ENCODE measurements at places on chromosomes 6 and 20.

DNA sequence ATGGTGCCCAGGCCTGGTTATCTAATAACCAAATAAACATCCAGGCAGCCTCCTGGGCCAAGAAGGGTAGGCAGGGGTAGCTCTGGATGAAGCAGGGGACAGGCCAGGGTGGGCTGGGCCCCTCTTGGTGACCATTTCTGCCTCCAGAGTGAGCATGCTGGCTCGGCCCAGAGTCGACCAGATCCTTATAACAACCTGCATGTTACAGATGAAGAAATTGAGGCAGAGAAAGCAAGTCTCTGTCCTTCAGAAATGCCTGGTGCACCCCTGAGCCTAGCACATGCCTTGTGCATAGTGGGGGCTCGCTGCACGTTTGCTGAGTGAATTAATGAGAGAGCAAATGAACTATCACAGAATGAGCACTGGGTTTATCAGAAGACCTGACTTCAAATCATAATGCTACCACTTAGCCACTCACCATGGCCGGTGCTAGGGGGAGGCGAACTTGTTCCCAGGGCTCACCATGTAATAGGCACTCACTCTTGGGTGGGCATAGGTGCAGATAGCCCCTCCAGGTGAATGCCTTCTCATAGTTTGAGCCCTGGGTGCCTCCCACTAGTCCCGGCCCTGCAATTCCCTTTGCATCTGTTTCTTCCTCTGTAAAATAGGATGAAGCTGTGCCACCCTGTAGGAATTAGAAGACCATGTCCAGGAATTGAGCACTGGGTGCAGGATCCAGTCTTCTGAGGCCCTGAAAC, 3.8 kb upstream of the APCDD1L start:
- DNase-seq = no peak

DNA sequence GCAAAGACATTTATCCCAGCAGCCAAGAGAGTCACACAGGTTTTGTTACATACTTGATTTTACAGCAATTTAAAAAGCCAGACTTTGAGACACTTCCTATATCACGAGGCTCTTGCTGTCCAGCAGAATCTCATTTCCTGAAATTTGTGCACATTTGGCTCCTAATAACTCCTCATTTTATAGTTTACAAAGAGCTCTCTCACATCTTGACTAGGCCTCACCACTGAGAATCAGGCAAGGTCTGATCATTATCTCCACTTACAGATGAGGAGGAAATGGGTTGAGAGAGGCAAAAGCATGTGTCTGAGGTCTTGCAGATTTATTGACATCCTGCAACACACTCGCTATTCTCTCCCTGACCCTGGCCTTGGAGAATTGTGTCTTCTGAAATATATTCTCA, 426.8 kb downstream of the MAFB start:
- DNase-seq = no peak

DNA sequence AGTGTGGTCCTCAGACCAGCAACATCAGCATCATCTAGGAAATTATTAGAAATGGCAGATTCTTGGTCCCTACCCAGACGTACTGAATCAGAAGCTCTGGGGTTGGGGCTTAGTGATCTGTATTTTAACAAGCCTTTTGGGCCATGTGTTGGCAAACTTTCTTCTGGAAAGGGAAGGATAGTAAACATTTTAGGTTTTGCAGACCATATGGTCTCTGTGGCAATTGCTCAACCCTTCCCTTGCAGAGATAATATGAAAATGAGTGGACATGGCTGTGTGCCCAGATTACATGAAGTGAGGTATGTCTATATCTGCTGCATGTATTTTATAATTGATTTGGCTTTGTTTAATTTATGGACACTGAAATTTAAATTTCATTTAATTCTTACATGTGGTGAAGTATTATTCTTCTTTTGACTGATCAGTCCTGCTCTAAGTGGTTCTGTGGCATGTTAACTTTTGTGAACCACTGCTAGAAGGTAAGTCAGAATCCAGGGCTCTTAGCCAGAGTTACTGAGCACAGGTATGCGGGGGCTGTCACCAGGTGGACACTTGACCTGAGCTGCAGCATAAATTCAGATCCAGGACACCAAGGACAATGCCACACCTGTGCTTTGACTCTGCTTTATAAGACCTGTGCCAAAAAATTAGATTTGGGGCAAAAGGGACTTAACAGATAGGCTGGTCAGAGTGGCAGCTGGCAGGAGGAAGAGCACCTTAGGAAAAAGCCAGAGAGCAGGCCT, 43.2 kb downstream of the LY86 start:
- DNase-seq = no peak

DNA sequence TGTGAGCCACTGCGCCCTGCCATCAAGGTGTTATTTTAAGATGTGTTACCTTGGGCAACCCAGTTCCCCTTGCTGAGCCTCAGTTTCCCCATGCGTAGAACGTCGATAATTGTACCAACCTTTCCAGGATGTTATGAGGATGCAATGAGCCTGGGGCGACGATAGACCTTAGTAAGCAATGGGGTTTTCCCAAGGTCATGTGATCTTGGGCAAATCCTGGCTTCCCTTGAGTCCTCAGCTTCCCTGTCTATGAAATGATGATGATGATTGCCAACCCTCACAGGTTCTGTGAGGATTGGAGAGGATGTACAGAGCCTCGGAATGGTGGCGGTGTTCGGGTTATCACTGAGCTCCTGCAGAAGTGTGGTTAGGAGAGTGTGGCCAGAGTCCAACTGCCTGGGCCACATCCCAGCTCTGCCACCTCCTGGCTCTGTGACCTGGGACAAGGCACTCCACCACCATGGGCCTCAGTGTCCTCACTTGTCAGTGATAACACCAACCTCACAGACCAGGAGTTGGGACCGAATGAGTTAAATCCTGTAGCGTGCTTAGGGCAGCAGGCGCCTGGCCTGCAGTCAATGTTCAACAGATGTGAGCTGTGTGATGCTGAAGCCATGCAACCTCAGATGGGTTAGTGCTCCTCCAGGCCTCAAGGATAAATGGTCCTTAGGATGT, 23.4 kb downstream of the SIRPA start:
- no peak for DNase-seq

GRCh38 chr20:10864076-10864672, 190.4 kb upstream of the JAG1 start:
- no peak for DNase-seq

DNA sequence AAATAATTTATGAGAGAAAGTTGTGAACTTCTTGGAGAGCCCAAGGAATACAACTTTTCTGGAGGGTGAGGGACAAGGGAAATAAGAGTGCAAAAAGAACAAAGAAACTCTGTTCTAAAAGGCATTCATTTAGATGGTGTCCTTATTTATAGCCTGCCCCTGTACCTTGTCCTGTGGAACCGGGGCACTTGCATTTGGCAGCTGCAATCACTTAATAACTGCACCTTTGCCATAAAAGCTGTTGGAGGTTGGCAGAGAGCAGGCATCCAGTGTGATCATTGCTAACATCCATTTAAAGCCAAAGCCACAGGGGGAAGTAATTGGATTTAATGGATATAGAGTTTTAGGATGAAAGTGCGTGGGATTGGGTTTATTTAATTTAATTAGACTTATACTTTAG, 50.8 kb upstream of the SGK1 start:
- DNase-seq = no peak

GRCh38 chr6:90765491-90765890, 178.6 kb upstream of the MAP3K7 start:
- no peak for DNase-seq

DNA sequence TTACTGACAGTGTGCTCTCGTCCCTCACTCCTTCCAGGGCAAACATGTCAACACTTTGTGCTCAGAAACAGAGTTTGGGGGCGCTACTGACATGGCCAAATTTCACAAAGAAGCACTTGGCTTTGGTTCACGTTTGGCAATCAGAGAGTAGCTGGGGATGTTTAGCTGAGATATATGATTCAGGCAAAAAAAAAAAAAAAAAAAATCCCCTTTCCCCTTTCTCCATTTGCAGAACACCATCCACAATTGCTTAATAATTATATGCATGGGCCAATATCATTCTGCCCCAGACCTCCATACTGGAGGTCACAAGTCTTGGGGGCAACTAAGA, 128.4 kb upstream of the ADGRF1 start:
- no peak for DNase-seq

DNA sequence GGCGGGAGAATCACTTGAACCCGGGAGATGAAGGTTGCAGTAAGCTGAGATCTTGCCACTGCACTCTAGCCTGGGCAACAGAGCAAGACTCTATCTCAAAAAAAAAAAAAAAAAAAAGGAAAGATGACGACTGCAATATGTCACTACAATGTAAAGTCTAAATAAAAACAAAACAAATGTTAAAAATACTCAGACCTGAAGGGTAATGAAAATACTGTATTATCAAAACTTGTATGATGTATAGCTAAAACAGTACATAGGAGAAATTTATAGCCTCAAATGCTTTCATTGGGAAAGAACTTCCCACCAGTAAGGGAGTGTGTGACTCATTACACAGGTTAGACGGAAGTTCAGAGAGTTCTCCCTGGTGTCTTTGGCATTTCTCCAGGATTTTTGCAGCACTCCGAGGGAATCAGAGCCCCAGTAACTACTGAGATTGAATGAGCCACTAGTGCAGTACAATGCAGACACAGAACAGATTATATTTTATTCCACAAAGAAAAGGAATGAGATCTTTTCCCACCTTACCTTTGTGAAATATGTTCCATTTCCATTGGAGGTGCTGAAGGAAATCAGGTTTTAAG, 12.5 kb upstream of the RALGAPB start:
- DNase-seq = no peak

DNA sequence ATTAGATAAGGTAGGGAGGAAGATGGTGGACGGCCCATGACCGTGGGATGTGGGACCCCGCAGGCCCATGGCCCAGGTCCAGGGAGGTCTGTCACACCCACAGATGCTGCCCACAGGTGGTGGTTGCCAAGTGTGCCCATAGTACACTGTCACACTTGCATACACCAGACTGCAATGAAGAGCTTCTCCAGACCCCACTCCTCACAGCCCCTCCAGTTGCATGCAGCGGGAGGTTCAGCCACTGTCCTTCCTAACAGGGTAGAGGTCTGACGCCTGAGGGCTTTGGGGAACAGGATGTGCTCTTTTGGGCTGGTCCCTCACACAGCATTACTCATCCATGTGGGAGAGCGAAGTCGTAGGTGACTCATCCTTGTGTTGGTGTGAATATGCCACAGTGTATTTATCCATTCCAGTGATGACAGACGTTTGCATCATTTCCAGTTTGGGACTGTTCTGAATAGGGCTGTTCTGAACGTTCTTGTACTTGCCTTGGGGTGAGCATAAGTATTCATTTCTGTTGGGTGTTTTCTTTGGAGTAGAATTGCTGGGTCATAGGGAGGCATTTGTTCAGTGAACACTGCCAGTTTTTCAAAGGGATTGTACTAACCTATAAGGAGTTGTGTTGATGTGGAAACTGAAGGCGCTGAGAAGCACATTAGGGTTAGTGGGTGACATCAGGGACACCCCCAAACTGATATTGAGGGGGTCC, 10.1 kb upstream of the PYGB start:
- DNase-seq = peak; percentile 37

DNA sequence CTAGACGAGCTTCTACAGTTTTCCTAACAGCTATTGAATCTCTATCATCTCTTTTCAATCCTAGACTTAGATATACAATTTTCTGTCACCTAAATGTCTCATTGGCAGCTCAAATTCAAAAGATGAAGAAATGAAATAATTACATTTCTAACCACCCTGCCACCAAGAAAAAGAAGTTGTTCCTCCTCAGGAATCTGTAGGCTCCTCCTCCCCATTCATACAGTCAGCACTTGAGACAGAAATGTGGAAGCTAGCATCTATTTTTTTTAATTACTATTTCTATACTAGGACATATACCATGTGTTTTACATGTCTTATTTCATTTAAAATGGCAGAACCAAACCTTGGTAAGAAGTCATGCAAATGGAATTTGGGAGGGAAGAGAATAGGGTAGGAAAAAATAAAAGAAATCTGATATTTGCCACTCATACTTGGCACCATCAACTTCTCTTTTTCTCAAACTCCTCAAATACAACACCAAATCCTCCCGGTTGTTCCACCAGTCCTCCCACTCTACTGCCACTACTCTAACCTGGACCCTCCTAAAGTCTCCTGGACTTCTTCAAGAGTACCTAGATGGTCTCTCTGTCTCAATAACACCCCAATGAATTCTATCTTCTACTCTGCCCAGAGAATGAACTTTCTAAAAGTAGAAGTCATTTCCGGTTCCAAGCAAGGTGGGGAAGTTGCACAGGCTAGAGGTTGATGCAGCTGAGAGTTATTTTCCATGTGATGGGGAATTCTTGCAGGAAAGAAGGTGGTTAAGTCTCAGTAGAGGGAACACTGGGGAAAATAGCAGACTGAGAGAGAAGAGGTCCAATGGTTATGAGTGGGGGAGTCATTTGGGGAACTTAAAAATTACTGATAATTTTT, 54.1 kb downstream of the ATXN1 start:
- DNase-seq = no peak

- no peak for DNase-seq
Observed at GRCh38 chr6:116060572-116061283, at the start of gene FRK. FRK (minus strand) TSS chr6:116060891; CDS start chr6:116060311, 580 bp downstream.

Data from caudate nucleus (tissue), 63 donors.